ENCODE measurements at places on chromosomes 13 and 19. TPM values are rescaled to one million over a fixed set of nuclear protein-coding genes. Genes with fewer than 3 reads are reported as not detected.

DNA sequence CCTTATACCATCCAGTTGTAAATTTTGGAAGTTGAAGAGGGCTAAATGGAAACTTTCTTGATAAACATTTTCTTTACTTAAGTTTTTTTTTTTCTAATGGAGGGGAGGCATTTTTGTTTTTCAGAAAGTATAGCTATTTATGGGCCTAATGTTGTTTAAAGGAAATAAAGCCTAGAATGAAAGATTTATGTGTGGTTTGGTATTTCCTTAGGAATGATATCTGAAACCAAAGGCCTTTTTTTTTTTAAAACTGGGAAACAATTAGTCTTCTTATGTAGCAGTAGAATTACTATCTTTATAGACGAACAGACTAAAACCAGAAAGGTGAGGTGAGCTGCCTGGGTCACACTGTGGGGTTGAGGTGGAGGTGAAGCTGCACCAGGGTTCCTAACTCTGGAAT is 80.1 kb downstream of the ESD start:
- DNase-seq = no peak
- no peak overlapping the region for H3K4me3 ChIP-seq
- no peaks in the 10 kb centered on the region for H3K27me3 ChIP-seq
- H3K27ac ChIP-seq = no peak overlapping the region

OR7G3 gene
- total RNA-seq = not detected

GRCh38 chr13:25375727-25376358 is 4.1 kb downstream of the ATP8A2 start:
- DNase-seq = no peak
- no peak overlapping the region for H3K27ac ChIP-seq
- peaks cover 14% of the 10 kb centered on the region for H3K4me1 ChIP-seq
- no peaks in the 10 kb centered on the region for H3K36me3 ChIP-seq
- H3K27me3 ChIP-seq = peaks cover 46% of the 10 kb centered on the region

GRCh38 chr19:24060687-24061356 is 26.2 kb upstream of the ZNF254 start:
- H3K27ac ChIP-seq = no peak overlapping the region
- DNase-seq = no peak
- H3K4me3 ChIP-seq = no peak overlapping the region
- no peaks in the 10 kb centered on the region for H3K27me3 ChIP-seq
- H3K4me1 ChIP-seq = no peaks in the 10 kb centered on the region
- peaks cover 70% of the 10 kb centered on the region for H3K36me3 ChIP-seq

ZNF331 gene
- total RNA-seq = 30.0 TPM

DNA sequence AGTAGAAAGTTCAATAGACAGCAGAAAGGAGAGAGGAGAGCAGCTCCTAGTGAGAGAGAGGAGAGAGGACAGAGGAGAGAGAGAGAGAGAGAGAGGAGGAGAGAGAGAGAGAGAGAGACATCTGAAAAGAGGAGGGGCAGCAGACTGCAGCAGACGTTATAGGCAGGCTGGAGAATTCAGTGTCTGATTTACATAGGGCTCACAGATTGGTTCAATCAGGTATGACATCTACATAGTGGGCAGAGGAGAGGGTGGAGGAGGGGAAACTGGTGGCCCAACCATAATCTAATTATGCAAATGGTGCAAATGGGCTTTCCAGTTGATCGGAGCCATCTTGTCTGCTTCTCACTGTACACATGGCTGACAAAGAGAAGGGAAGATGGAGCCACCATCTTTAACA is 221.3 kb upstream of the TRPC4 start:
- H3K27ac ChIP-seq = no peak overlapping the region
- no peaks in the 10 kb centered on the region for H3K4me1 ChIP-seq
- no peaks in the 10 kb centered on the region for H3K27me3 ChIP-seq
- H3K36me3 ChIP-seq = peaks cover 10% of the 10 kb centered on the region
- DNase-seq = no peak

DNA sequence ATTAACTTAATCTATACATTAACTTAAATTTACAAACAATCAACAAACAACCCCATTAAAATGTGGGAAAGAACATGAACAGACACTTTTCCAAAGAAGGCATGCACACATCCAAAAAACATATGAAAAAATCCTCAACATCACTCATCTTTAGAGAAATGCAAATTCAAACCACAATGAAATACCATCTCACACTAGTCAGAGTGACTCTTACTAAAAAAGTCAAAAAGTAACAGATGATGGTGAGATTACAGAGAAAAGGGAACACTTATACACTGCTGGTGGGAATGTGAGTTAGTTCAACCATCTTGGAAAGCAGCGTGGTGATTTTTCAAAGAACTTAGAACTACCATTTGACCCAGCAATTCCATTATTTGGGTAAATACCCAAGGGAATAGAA is 759.2 kb upstream of the SLITRK1 start:
- no peaks in the 10 kb centered on the region for H3K4me1 ChIP-seq
- DNase-seq = no peak
- no peak overlapping the region for H3K4me3 ChIP-seq
- no peak overlapping the region for H3K27ac ChIP-seq
- no peaks in the 10 kb centered on the region for H3K36me3 ChIP-seq

DNA sequence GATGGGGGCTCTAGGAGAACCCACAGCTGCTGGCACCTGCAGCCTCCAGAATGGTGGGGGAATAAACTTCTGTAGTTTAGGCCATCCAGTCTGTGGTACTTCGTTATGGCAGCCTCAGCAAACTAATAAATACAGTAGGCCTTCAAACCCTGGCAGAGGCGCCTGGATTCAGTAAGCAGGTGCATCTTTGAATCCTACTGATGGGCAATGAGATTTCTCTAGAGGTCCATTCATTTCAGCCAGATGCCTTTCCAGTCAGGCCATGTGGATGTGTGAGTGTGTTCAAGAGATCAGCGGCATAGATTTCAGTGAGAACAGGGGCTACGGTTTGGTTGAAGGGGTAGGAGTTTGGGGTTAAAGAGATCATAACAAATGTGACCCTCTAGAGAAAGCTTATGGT is 183.5 kb upstream of the RNF113B start:
- no peak for DNase-seq
- H3K27ac ChIP-seq = no peak overlapping the region
- no peak overlapping the region for H3K4me3 ChIP-seq
- H3K36me3 ChIP-seq = no peaks in the 10 kb centered on the region
- H3K4me1 ChIP-seq = peaks cover 5% of the 10 kb centered on the region
- no peaks in the 10 kb centered on the region for H3K27me3 ChIP-seq

DNA sequence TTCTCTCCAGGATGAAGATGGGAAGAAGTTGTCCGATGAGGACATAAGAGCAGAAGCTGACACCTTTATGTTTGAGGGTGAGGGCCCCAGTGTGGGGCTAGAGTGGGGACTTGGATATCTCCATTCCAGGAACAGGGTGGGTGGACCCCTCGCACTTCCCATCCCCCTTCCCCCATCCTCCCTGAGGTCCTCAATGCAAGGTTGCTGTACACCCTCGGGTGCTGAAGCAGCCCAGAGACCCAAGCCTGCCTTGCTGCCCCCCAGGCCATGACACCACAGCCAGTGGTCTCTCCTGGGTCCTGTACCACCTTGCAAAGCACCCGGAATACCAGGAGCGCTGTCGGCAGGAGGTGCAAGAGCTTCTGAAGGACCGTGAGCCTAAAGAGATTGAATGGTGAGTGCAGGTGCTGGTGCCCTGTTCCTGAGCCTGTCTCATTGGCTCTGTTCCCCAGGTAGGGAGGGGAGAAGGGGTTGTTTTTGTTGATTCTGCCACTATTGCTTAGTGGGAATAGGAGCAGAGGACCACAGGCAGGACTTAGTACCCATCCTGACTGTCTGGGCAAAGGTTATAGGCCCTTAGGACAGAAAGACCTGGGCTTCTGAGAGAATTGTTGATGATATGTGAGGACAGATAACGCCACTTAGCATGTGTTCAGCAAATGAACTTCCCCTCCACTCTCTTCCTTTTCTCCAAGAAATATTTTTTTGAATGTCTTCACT is 12.0 kb downstream of the CYP4F3 start:
- no peak for DNase-seq
- no peak overlapping the region for H3K27ac ChIP-seq
- H3K4me3 ChIP-seq = no peak overlapping the region
- H3K36me3 ChIP-seq = no peaks in the 10 kb centered on the region
- H3K27me3 ChIP-seq = no peaks in the 10 kb centered on the region
- no peaks in the 10 kb centered on the region for H3K4me1 ChIP-seq

- H3K36me3 ChIP-seq = no peaks in the 10 kb centered on the region
- peaks cover 55% of the 10 kb centered on the region for H3K27me3 ChIP-seq
- H3K4me3 ChIP-seq = peak within 1 kb of the TSS; percentile 58
- DNase-seq = peak; percentile 95
- peaks cover 43% of the 10 kb centered on the region for H3K4me1 ChIP-seq
- H3K27ac ChIP-seq = peak within 1 kb of the TSS; percentile 81
Measured at GRCh38 chr19:48752496-48753365, at the start of gene FUT1. FUT1 (minus strand) TSS chr19:48752641; CDS start chr19:48751281, 1,360 bp downstream.

OR7E24 gene
- total RNA-seq = not detected

- no peak overlapping the region for H3K27ac ChIP-seq
- DNase-seq = peak; percentile 27
- no peaks in the 10 kb centered on the region for H3K36me3 ChIP-seq
- H3K4me1 ChIP-seq = no peaks in the 10 kb centered on the region
- no peak overlapping the region for H3K4me3 ChIP-seq
Measured at GRCh38 chr13:71759651-71760511, 107.1 kb downstream of the DACH1 start.

- no peaks in the 10 kb centered on the region for H3K4me1 ChIP-seq
- DNase-seq = no peak
- no peak overlapping the region for H3K27ac ChIP-seq
- H3K4me3 ChIP-seq = no peak overlapping the region
Measured at GRCh38 chr13:60162096-60162495, 1.6 kb downstream of the DIAPH3 start.

CYP4F8 gene
- not detected for total RNA-seq

NXNL1 gene
- not detected for total RNA-seq

- H3K36me3 ChIP-seq = no peaks in the 10 kb centered on the region
- no peak overlapping the region for H3K4me3 ChIP-seq
- peaks cover 77% of the 10 kb centered on the region for H3K4me1 ChIP-seq
Measured at GRCh38 chr19:2171349-2172145, 7.8 kb downstream of the DOT1L start.

DNA sequence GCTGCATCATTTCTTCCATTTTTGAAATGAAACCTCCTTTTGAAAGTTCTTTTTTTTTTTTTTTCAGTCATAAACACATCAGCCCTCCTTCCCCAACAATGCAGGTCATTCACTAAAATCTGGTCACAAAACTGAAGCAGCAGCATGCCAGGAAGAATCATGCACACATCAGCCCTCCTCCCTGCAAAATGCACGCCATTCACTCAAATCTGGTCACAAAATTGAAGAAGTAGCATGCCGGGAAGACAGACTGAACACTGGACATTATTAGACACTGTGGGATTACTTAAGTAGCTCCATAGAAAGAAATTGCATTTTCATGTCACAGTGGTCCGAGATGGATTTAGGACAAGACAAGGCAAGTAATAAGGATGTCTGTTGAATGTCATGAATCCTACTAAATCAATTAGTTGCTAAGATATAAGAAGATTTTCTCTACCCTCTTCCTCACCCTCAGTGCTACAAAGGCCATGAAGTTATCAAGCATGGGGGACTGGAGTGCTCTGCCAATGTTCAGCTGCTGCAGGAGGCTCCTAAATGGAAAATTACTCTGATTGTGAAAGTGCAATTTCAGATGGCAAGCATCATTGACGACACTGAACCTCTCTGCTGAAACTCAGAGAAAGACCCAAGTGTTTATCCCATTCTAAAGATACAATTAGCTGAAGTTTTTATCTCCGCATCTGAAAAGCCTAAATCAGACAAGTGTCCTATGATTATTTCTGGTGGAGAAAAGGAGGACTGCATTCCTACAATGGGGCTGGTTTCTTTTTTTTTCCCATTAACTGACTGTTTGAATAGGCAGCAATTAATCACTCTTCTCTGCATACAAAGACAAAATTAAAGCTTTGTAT is 913.2 kb downstream of the DIAPH3 start:
- no peaks in the 10 kb centered on the region for H3K27me3 ChIP-seq
- H3K4me3 ChIP-seq = no peak overlapping the region
- H3K27ac ChIP-seq = no peak overlapping the region
- no peaks in the 10 kb centered on the region for H3K4me1 ChIP-seq
- H3K36me3 ChIP-seq = no peaks in the 10 kb centered on the region
- DNase-seq = peak; percentile 42

GRCh38 chr19:38045554-38046253 is 138.7 kb downstream of the SIPA1L3 start:
- no peak for DNase-seq
- no peak overlapping the region for H3K27ac ChIP-seq
- H3K4me3 ChIP-seq = no peak overlapping the region
- no peaks in the 10 kb centered on the region for H3K27me3 ChIP-seq

DNA sequence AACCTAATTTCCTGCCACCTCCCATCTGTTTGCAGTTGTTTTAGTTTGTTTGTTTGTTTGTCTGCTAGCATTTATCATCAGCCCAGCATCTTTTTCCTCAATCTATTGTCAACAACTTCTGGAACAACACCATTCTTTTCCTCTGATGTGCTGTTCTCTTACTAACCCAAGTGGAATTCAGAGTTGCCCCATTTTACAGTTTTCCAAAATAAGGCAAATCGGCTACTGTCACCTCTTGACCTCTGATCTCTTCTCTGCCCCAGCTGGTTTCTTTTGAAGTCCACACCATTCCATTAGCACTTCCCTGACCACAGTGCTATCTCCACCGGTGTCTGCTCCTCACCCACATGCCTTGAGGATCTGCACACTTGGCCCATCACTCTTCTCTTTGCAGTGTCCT is 102.4 kb downstream of the EFNB2 start:
- no peaks in the 10 kb centered on the region for H3K36me3 ChIP-seq
- no peak overlapping the region for H3K27ac ChIP-seq
- no peak for DNase-seq
- no peak overlapping the region for H3K4me3 ChIP-seq
- H3K27me3 ChIP-seq = no peaks in the 10 kb centered on the region

- no peak overlapping the region for H3K4me3 ChIP-seq
- H3K27ac ChIP-seq = no peak overlapping the region
- H3K4me1 ChIP-seq = no peaks in the 10 kb centered on the region
- no peaks in the 10 kb centered on the region for H3K36me3 ChIP-seq
Measured at GRCh38 chr13:47869776-47870175, 131.3 kb downstream of the SUCLA2 start.

SIGLEC9 gene
- not detected for total RNA-seq

DNA sequence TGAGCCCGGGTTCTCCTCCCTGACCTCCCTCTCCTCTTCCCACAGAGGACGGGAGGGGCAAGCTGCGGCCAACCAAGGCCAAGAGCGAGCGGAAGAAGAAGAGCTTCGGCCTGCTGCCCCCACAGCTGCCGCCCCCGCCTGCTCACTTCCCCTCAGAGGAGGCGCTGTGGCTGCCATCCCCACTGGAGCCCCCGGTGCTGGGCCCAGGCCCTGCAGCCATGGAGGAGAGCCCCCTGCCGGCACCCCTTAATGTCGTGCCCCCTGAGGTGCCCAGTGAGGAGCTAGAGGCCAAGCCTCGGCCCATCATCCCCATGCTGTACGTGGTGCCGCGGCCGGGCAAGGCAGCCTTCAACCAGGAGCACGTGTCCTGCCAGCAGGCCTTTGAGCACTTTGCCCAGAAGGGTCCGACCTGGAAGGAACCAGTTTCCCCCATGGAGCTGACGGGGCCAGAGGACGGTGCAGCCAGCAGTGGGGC is 162.2 kb downstream of the KDM4B start:
- H3K27ac ChIP-seq = no peak overlapping the region
- H3K4me1 ChIP-seq = peaks cover 25% of the 10 kb centered on the region
- peaks cover 26% of the 10 kb centered on the region for H3K36me3 ChIP-seq
- H3K27me3 ChIP-seq = no peaks in the 10 kb centered on the region
- no peak for DNase-seq

ATP4B gene
- total RNA-seq = 347 TPM
